ENCODE measurements at places on chromosomes 5 and 9. TPM values are rescaled to one million over a fixed set of nuclear protein-coding genes. Genes with fewer than 3 reads are reported as not detected.
A peak's percentile ranks its signal among the peaks of the same experiment; 100 is the strongest.

GRCh38 chr5:39471836-39472508, 47.2 kb upstream of the DAB2 start:
- H3K4me3 ChIP-seq = no peak overlapping the region
- H3K36me3 ChIP-seq = no peaks in the 10 kb centered on the region
- H3K27ac ChIP-seq = no peak overlapping the region
- no peaks in the 10 kb centered on the region for H3K27me3 ChIP-seq
- no peaks in the 10 kb centered on the region for H3K4me1 ChIP-seq

- H3K36me3 ChIP-seq = no peaks in the 10 kb centered on the region
- no peak for DNase-seq
- H3K27me3 ChIP-seq = no peaks in the 10 kb centered on the region
- no peak overlapping the region for H3K27ac ChIP-seq
- H3K4me1 ChIP-seq = no peaks in the 10 kb centered on the region
- H3K4me3 ChIP-seq = no peak overlapping the region
These were observed 282.9 kb downstream of the SLF1 start for GRCh38 chr5:94901191-94901979.

GRCh38 chr9:130042406-130042884, 544 bp downstream of the FNBP1 start:
- no peaks in the 10 kb centered on the region for H3K27me3 ChIP-seq
- H3K4me1 ChIP-seq = peaks cover 39% of the 10 kb centered on the region
- DNase-seq = peak; percentile 17
- H3K27ac ChIP-seq = peak overlapping the region; percentile 96

- no peaks in the 10 kb centered on the region for H3K36me3 ChIP-seq
- H3K4me3 ChIP-seq = no peak overlapping the region
- DNase-seq = no peak
- H3K27ac ChIP-seq = no peak overlapping the region
- no peaks in the 10 kb centered on the region for H3K27me3 ChIP-seq
- no peaks in the 10 kb centered on the region for H3K4me1 ChIP-seq
These were observed 205.6 kb upstream of the MPDZ start for GRCh38 chr9:13485068-13485596.

DNA sequence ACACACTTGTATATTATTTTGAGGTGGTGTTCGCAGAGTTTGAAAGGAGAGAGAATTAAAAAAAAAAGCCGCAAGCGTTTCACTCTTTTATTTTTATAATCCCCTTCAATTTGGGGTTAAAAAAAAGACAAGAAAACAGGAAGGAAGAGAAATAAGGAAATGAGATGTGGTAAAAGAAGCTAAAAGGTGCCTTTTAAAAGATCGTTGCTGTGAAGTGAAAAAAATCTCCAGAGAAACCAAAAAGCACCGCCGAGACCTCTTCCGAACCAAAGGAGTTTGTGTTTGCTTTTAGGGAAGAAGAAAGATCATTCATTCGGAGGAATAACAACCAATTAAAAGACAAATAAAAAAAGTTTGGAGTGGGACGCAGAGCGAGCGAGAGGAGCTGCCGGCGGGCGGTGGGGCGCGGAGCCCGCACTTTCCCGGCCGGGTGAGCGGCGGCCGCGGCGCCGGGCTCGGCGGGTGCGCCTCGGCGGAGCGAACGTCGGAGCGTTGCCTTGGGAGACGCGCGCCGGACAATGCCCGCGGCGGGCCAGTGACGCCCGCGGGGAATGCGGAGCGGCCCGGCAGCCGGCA, 355 bp downstream of the TLE4 start:
- H3K4me1 ChIP-seq = peaks cover 19% of the 10 kb centered on the region
- peak overlapping the region; percentile 87 for H3K27ac ChIP-seq
- DNase-seq = no peak
- H3K36me3 ChIP-seq = no peaks in the 10 kb centered on the region

DNA sequence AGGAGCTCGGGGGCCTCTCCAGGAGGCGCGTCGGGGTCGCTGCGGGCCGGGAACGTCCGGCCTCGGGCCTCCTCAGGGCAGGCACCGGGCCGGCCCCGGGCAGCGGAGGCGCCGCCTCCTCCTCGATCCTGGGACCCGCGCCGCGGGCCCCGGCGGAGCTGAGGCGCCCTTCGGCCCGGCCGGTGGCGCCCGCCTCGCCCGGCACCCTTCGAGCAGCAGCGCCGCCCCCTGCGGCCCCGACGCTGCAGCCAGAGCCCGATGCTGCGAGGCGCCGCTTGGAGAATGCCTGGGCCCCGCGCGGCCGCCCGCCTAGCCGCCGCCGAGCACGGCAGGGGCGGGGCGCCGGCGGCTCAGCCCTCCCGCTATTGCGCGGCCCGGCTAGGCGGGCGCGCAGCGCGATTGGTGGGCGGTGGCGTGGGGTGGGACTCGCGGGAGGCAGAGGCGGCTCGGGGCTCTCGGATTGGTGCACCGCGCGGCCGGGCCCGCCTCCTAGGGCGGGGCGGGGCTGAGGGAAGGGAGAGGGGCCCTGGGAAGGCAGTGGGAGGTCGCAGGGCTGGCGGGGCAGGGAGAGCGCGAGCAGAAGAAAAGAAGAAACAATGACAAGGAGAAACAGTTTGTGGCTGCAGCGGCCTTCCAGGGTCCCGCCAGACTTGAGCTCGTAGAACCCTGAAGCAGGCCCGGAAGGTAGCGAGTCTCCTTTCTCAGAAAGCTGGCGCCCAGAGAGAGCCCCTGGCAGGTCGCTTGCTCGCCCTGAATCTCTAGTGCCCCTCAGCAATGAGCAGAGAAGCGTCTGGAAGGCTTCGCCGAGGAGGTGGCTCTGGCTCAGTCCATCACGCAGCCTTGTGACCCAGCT, at the start of gene EEIG1:
TSS of gene EEIG1 (minus strand) at position 284 of the 853 bp plus-strand sequence. CDS start 852 bp downstream, outside the sequence.
- DNase-seq = peak; percentile 98
- peak within 1 kb of the TSS; percentile 84 for H3K27ac ChIP-seq
- peaks cover 25% of the 10 kb centered on the region for H3K4me1 ChIP-seq
- peaks cover 41% of the 10 kb centered on the region for H3K36me3 ChIP-seq
- peak within 1 kb of the TSS; percentile 93 for H3K4me3 ChIP-seq

- no peaks in the 10 kb centered on the region for H3K4me1 ChIP-seq
- DNase-seq = no peak
- no peak overlapping the region for H3K4me3 ChIP-seq
- H3K36me3 ChIP-seq = no peaks in the 10 kb centered on the region
These were observed 138.8 kb downstream of the GRIA1 start for GRCh38 chr5:153629027-153629895.

- H3K4me3 ChIP-seq = no peak overlapping the region
- no peaks in the 10 kb centered on the region for H3K36me3 ChIP-seq
- H3K27ac ChIP-seq = no peak overlapping the region
- no peaks in the 10 kb centered on the region for H3K27me3 ChIP-seq
- no peaks in the 10 kb centered on the region for H3K4me1 ChIP-seq
These were observed 135.0 kb downstream of the MVB12B start for GRCh38 chr9:126461608-126462007.

- no peak for DNase-seq
- H3K27me3 ChIP-seq = no peaks in the 10 kb centered on the region
- H3K36me3 ChIP-seq = no peaks in the 10 kb centered on the region
- H3K4me3 ChIP-seq = no peak overlapping the region
These were observed 174.1 kb downstream of the PRELID2 start for GRCh38 chr5:145660897-145661640.

- H3K4me1 ChIP-seq = no peaks in the 10 kb centered on the region
- no peak overlapping the region for H3K27ac ChIP-seq
- no peak overlapping the region for H3K4me3 ChIP-seq
- H3K36me3 ChIP-seq = no peaks in the 10 kb centered on the region
- no peaks in the 10 kb centered on the region for H3K27me3 ChIP-seq
These were observed 8.7 kb upstream of the GFRA3 start for GRCh38 chr5:138282920-138283742.

DNA sequence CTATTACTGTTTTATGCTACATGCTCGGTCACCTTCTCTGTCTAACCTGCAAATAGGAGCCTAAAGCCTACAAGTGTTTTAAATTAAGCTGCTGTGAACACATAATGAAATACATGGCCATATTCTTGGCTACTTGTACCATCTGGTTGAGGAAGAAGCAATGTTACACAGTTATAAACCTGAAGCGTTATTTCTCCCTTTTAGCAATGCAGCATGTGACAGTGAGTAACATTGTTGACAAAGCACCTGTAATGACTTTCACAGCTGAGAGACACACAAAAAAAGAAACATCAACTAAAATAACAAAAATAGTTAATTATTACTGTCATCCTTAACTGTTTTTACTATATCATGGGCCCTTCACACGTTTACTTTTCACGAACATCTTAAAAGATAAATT, 146.9 kb downstream of the RORB start:
- no peak overlapping the region for H3K27ac ChIP-seq
- no peaks in the 10 kb centered on the region for H3K4me1 ChIP-seq
- no peaks in the 10 kb centered on the region for H3K36me3 ChIP-seq
- no peak overlapping the region for H3K4me3 ChIP-seq

DNA sequence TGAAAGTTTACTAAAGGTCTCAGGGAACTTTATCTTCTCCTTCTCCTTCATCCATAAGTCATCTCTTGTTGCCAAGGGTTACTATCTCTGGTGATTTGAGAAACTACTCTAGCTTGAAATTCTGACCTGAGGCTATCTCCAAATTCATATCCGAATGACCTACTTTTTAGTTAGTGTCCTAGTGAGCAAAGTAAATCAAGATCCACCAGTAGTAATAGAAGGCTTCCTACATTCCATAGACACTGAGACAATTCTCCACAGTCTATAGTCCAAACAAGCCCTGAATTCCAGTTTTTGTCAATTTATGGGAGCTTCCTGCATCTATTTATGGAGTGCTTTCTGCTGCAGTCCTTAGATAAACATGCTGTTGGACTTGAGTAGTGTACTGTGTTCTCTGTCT, 5.0 kb downstream of the IL7R start:
- H3K27ac ChIP-seq = peak overlapping the region; percentile 98
- H3K36me3 ChIP-seq = peaks cover 47% of the 10 kb centered on the region
- no peaks in the 10 kb centered on the region for H3K27me3 ChIP-seq
- H3K4me3 ChIP-seq = peak overlapping the region; percentile 80
- no peak for DNase-seq

GRCh38 chr9:117734523-117735314, 30.5 kb downstream of the TLR4 start:
- no peak overlapping the region for H3K4me3 ChIP-seq
- no peaks in the 10 kb centered on the region for H3K27me3 ChIP-seq
- H3K36me3 ChIP-seq = no peaks in the 10 kb centered on the region
- no peaks in the 10 kb centered on the region for H3K4me1 ChIP-seq

DNA sequence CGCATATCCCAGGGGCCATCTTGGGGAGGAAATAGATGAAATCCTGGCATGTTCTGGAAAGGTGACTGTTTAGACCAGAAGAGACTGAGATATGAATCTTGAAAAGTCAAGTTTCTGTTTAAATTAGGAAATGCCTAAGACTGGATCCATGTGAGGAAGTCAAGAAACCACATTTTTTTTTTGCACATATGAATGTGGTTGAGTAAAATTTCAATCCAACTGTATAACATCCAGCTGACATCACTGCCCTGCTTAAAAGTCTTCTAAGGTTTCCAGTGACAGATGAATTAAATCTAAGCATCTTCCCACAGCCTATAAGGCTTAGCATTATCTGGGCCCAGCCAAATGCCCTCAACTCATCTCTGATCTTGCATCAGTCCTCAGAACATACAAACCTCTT, 47.7 kb upstream of the TCERG1 start:
- H3K36me3 ChIP-seq = no peaks in the 10 kb centered on the region
- no peak for DNase-seq
- no peak overlapping the region for H3K27ac ChIP-seq
- H3K4me3 ChIP-seq = no peak overlapping the region
- H3K27me3 ChIP-seq = no peaks in the 10 kb centered on the region

DNA sequence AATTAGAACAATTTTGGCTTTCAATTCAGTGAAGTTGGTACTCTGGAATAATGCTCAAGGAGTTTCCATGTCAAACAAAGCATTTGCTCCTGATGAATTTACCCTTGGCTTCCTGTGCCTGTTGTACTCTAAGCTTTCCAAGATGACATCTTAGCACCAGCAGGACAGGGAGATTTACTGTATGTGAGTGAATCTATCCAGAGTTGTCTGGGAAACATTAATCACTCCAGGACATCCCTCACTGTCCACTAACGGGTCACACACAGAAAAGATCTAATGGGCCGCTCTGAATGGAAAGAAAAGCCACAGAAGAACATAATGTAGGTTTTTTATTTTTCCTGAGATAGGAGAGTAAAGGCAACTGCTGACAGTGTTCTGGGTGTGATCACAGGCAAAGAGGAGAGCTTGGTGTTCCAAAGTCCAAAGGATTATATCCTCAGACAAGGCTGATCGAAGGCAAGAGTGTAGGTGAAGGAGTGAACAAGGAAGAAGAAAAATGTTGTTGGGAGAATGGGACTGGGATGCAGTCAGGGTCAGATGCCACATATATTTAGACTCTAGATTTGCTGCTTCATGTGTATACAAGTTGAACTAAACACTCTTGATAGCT, 167.7 kb upstream of the RPS23 start:
- H3K36me3 ChIP-seq = no peaks in the 10 kb centered on the region
- no peaks in the 10 kb centered on the region for H3K27me3 ChIP-seq
- no peak overlapping the region for H3K4me3 ChIP-seq
- no peak for DNase-seq

- no peaks in the 10 kb centered on the region for H3K4me1 ChIP-seq
- H3K27ac ChIP-seq = no peak overlapping the region
- DNase-seq = no peak
- H3K4me3 ChIP-seq = no peak overlapping the region
- H3K27me3 ChIP-seq = no peaks in the 10 kb centered on the region
These were observed 57.2 kb upstream of the DHFR start for GRCh38 chr5:80711938-80712337.

DNA sequence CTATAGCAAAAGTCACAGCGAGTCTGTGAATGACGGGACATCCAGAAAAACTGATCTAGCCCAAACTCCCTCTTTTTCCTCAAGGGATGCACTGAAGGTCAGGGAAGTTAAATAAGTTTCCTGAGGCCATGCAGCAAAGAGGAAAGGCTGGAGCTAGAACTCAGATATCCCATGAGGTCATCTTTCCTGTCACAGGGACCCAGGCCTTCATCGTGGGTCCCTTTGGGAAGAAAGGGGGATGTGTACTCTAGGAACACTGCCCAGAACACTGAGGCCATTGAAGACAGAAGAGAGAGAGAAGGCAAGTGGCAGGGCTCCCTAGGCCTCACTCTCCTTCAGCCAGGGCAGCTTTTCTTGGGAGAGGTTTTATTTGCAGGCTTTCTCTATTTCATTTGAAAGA, 182.0 kb downstream of the EBF1 start:
- H3K27me3 ChIP-seq = no peaks in the 10 kb centered on the region
- H3K4me3 ChIP-seq = no peak overlapping the region
- H3K27ac ChIP-seq = no peak overlapping the region

The SUSD3 gene
- total RNA-seq = 68.7 TPM

The SLC38A9 gene
- total RNA-seq = 32.6 TPM

The SIT1 gene
- 230 TPM for total RNA-seq

The ECSCR gene
- total RNA-seq = 0.38 TPM

The PCDHB9 gene
- total RNA-seq = not detected

The PIP5K1B gene
- 3.9 TPM for total RNA-seq

The WDR31 gene
- 0.27 TPM for total RNA-seq

The PCDHB16 gene
- not detected for total RNA-seq

The DPH7 gene
- 71.8 TPM for total RNA-seq
